GM20000 (cell line): ENCODE measurements at places on chromosomes 13 and 19.

DNA sequence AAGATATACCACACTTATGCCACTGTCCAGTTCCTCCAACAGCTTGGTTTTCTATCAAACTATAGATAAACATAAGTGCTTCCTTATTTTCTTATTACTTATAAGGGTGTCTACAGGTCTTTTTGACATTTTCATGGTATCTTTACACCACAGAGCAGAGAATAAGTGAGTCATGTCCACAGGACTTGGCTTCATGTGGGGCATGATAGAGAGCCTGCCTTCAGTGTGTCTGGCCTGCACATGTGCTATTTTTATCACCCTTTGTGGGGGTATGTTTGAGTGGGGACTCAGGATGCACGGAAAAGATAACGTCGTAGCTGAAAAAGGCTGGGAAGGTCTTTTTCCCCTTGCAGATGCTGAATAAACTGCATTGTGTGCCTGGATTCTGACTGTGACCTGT is 8.1 kb upstream of the STOML3 start:
- DNase-seq: no peak

GRCh38 chr19:15954820-15955219 is 6.0 kb downstream of the OR10H4 start:
- DNase-seq: no peak

GRCh38 chr13:113417008-113417751 is 36.1 kb downstream of the ADPRHL1 start:
- no peak for DNase-seq

DNA sequence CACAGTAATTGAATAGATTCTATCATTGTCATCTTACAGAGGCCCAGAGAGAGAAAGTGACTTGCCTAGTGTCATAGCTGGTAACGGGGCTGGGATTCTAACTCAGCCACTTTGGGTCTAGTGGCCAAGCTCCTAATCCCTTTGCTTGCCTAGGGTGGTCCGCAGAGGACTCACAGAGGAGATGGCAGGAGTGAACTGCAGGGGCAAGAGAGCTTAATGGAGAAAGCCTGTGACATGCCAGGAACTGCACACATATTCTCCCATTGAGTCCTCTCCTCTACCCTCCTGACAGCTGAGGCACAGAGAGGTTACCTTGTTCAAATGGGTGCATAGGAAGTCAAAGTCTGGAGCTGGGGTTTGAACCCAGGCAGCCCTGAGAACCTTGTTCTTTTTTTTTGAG is 2.7 kb downstream of the LSR start:
- DNase-seq: no peak

DNA sequence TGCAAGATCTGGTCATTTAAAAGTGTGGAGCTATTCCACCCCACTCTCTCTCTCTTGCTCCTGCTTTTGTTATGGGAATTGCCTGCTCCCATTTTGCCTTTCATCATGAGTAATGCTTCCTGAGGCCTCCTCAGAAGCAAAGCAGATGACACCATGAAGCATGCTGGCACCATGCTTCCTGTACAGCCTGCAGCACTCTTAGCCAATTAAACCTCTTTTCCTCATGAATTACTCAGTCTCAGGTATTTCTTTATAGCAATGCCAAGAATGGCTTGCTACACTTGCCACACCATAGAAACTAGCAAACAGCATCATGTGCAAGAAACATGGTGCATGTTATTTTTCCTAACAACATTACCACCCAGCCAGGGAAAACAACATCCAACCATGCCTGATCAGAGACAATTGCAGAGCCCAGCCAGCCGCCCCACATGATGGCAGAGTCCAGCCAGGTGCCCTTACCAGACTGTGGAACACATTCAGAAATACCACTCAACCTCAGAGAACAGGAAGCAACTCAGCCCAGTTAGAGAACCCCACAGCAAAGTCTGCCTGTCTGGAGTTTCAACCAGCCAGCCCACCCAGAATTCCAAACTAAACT is 36.9 kb downstream of the SYDE1 start:
- no peak for DNase-seq

DNA sequence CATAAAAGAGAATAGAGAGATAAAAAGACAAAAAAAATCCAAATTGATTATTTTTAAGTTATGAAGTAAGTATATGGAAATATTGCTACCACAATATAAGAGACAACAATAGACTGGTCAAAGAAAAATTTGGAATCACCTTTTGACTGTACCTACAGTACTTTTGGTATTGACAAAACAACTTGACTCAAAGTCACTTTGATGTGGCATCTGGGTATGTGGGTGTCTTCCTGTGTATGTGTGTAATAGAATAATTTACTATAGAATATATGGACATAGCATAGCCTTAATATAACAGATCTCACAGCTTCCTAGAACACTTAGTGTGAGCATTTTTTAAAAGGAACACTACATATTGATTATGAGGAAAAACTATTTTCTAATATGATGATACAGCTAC is 1016.2 kb upstream of the PCDH20 start:
- DNase-seq: no peak

DNA sequence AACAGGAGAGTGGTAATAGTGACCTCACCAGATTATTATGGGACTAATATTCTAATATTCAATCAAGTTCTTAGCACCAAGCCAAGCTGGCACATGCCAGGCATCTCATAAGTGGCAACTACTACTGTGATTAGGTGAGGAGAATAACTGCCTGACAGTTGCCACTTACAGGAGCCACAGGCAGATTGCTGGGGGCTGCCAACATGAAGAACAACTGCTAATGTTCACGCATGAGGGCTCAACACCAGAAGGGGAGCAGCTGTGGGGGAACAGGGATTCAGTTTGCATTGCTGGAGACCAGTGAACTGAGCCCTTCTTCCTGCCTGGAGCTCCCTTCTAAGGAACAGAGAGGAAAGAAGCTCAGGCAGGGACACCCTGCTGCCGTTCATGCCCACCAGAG is 504.5 kb downstream of the FOXO1 start:
- DNase-seq: no peak

DNA sequence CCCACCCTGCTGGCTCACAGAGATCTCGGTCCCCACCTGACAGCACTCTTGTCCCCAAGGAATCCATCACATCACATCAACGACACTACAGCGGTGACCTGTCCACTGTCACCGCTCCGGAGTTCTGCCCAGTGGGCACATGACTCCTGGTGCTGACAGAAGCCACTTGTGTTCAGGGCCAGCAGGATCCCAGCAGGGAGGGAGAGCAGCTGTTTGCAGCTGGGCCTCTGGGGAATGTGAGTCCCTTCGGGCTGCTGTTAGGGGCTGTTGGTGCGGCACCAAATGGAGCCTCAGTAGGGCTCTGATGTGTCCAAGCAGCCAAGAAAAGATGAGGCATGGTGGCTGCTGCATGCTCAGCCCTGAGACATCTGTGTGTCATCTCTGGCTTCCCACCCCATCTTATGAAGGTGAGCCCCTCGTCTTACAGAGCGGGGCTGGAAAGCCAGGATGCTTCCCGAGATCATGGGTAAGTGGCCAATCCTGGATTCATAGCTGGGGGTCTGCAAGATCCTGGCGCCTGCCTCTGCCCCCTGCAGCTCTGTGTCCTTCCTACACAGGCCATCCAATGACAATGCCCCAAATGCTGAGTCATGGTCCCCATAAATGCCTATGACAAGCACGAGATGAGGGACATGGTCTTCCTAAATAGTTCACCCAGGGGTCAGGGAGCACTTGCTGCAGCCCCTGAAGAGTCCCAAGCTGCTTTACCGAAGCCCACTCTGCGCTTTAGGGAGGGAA is 56.0 kb downstream of the F2RL3 start:
- DNase-seq: no peak

DNA sequence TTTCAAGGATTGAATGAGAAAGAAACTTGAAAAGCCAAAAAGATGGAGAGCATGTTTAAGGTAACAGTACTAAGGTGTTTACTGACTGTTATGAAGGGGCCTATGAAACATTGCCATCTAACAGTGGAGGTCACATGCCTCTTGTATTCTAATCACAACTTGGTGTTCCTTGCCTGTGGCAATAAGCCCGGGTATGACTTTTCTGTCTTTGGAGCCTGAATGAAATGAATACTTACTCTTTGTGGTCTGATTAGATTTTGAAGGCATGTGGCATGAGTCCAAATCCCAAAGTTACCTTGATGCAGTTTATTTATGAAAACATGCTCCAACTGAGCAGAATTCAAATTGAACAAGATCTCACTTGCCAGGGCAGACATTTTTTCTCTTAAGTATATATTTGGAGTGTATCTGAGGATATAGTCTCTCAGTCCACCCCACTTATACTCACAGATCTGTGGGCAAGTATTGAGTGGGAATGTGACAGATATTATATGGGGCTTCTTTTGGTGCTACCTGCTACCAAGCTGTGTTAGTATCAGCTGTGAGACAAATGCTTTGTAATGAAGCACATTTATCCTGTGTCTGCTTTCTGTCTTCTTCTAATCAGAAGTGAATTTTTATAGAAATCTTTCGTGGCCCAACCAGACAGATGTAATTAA is 67.5 kb downstream of the B3GLCT start:
- DNase-seq: no peak

GRCh38 chr19:13732337-13732736 is 32.0 kb upstream of the MRI1 start:
- no peak for DNase-seq

DNA sequence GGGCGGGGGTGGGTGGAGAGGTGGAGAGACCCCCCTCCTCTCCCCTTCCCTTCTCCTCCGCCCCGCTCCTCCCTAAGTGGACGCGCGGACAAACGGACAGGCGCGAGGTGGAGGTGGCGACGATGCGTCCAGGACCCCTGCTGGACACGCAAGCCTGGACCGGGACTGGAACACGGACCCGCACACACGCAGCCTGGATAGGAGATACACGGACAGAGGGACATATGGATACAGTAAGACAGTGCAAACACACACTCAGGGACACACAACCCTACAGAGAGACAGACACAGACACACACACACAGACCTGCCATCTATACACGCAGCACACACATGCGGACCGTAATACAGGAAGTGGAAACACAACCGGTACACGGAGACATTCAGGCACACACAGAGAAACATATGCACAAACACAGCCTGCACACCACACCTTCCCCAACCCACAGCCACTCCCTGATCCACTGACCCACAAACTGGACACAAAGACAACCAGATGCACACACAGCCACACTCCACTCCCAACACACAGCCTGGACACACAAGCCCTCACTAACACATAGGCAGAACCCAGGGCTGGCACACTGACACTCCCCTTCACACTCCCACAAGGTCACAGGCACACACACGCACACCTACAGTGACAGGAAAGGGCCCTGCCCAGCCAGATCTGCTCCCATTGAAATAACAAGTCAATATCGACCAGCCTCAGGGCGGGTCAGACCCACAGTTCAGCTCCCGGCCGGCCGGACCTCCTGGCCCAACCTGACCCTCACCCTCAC is 696 bp upstream of the ERFL start:
- no peak for DNase-seq

- no peak for DNase-seq
Observed at GRCh38 chr19:14021474-14021873, 6.5 kb upstream of the RLN3 start.
